Cerebellar nuclear complex (tissue), 1 donor: ENCODE measurements at places on chromosomes 7 and 10.

- DNase-seq = no peak
These were observed 118.1 kb upstream of the EGR2 start for GRCh38 chr10:62934258-62934657.

DNA sequence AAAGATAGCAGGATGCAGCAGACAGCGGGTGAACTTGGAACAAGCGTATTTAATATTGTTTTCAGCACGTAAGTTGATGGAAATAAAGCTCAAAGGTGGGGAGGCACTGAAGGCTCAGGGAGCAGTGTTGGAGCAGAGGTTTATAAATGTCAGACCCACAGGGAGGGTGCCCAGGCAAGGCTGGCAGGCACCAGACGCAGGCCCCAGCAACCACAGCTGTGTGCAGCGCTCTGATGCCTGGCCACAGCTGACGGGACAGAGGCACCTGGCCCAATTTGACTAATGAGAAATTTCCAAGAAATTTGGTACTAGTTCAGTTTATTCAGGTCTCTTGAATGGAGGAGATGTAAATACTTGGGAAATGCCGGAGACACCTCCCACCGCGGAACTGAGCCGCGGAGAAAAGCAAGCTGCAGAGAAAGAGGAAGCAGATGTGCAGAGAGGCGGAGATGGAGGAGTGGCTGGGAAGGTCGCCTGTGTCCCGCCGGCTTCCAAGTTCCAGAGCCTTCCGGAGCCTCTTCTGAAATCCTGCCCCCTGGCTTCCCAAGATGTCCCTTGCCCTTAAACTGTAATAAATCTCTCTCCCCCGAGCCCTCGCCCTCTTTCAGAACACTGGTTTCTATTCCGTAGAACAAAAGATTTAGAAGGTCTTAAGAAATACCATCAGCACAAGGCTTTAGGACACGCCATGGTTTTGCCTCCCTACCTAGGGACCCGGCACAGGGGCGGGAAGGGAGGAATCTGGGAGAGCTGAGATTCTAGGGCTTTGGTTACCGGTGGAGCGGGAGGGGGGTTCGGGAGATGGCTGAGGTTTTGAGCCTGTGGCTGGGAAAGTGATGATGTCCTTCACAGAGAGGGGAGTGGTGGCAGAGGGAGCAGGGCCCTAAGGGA is 38.4 kb upstream of the PLXNA4 start:
- no peak for DNase-seq

- no peak for DNase-seq
These were observed 127.0 kb upstream of the JCAD start for GRCh38 chr10:30186371-30186875.

GRCh38 chr7:44980393-44981034 is 1.7 kb upstream of the MYO1G start:
- DNase-seq = no peak

GRCh38 chr10:43502931-43503330 is 66.0 kb downstream of the ZNF487 start:
- DNase-seq = no peak

DNA sequence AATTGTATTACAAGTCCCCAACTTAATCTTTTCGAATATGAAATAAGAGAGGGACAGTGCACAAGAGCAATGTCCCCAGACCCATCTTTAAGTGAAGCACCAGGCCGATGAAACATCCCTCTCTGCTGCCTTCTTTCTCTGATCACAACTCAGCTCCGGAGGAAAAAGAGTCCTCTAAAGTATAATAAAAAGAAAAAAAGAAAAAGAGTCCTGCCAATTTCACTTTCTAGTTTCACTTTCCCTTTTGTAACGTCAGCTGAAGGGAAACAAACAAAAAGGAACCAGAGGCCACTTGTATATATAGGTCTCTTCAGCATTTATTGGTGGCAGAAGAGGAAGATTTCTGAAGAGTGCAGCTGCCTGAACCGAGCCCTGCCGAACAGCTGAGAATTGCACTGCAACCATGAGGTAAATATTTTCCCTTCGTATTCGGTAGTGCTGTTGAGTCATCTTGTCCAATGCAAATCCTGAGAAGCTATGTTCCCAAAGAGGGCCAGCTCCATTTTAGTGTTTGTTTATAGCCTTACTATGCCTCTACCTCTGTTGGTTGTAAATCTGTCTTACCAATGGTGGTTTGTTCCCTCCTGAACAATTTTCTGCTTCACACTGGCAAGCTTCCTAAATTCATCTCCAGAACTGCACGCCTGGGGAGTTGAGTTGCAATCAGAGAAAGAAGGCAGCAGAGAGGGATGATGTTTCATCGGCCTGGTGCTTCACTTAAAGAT is at the start of gene IFIT2:
Gene IFIT2 (plus strand): TSS at position 326 of the 725 bp plus-strand sequence. CDS start 78 bp downstream, at position 404.
- DNase-seq = no peak

- DNase-seq = no peak
These were observed 37.8 kb upstream of the ZNF365 start for GRCh38 chr10:62336404-62336803.

GRCh38 chr7:120807390-120807789 is 50.6 kb downstream of the TSPAN12 start:
- DNase-seq = no peak

GRCh38 chr10:76839276-76839675 is 798.3 kb downstream of the KCNMA1 start:
- DNase-seq = no peak

- DNase-seq = no peak
These were observed 3.1 kb downstream of the PLAU start for GRCh38 chr10:73914036-73914435.

GRCh38 chr7:22872096-22872807 is 49.6 kb upstream of the TOMM7 start:
- no peak for DNase-seq

- DNase-seq = no peak
These were observed 333.3 kb downstream of the CACNA2D1 start for GRCh38 chr7:82110146-82110840.

- DNase-seq = no peak
These were observed 172.1 kb downstream of the FRMD4A start for GRCh38 chr10:14158575-14158974.

DNA sequence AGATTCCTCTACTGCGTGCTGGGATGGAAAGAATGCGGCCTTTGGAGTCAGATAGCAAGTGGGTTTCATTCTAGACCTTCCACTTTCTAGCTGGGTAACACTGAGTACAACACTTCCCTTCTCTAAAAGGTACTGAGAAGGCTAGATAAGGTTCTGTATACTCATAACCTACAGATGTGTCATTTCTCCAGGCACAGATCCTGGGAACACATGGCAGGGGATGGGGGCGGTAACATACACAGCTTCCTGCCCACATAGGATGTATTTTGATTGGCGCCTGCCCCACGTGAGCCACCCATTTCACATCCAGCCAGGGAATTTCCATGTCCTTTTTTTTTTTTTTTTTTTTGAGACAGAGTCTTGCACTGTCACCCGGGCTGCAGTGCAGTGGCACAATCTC is 31.8 kb downstream of the KLRG2 start:
- no peak for DNase-seq

GRCh38 chr10:131559450-131559911 is 248.0 kb upstream of the TCERG1L start:
- DNase-seq = no peak

- DNase-seq = no peak
These were observed 124.5 kb downstream of the AOAH start for GRCh38 chr7:36599645-36600313.

DNA sequence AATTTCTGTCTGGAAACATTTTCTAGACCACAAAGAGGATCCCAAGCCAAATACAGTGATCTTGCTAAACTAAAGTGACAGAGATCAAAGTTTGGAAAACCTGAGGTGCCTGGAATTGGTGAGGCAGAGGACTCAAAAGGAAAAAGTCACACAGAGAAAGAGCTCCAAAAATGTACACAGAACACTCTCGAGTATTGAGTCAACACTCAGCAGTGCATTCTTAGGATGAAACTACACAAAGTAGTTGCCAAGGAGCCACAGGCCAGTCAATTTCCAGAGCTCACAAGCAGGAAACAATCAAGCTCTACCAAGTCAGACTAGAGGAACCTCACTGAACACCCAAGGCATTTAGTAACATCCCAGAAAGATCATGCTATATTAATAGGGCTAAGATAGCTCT is 61.3 kb downstream of the MICU1 start:
- DNase-seq = no peak

- DNase-seq = no peak
These were observed 210.9 kb upstream of the CHRM2 start for GRCh38 chr7:136657482-136657921.

GRCh38 chr7:114691605-114692004 is 230.3 kb upstream of the MDFIC start:
- DNase-seq = no peak

- DNase-seq = no peak
These were observed 78.6 kb upstream of the MPP7 start for GRCh38 chr10:28381466-28381865.

GRCh38 chr10:46264336-46264735 is 22.5 kb upstream of the ANTXRL start:
- DNase-seq = no peak

GRCh38 chr7:150980663-150981062 is 2.5 kb upstream of the KCNH2 start:
- no peak for DNase-seq

- no peak for DNase-seq
These were observed 206.6 kb downstream of the TNS3 start for GRCh38 chr7:47375121-47375938.

DNA sequence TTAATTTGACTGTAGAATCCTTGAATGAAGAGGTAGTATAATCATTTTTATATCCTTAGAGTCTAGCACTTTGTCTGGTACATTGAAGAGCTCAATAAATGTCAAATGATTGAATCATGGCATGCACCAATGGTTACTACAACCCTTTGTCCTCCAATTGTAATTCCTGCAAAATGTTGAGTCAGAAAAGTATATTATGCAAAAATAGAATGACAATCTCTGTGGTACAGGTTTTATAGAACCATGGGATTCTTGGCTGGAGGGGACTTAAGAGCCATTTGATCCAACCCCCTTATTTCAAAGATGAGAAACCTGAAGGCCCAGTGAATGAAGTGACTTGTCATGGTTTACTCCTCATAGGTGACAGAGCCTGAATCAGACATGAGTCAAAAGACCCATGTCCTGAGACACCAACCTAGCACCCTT is 30.9 kb upstream of the SMKR1 start:
- no peak for DNase-seq

- no peak for DNase-seq
These were observed 315.3 kb downstream of the SNX13 start for GRCh38 chr7:17625043-17625442.

GRCh38 chr7:131606346-131607290 is 50.2 kb upstream of the PODXL start:
- DNase-seq = no peak

DNA sequence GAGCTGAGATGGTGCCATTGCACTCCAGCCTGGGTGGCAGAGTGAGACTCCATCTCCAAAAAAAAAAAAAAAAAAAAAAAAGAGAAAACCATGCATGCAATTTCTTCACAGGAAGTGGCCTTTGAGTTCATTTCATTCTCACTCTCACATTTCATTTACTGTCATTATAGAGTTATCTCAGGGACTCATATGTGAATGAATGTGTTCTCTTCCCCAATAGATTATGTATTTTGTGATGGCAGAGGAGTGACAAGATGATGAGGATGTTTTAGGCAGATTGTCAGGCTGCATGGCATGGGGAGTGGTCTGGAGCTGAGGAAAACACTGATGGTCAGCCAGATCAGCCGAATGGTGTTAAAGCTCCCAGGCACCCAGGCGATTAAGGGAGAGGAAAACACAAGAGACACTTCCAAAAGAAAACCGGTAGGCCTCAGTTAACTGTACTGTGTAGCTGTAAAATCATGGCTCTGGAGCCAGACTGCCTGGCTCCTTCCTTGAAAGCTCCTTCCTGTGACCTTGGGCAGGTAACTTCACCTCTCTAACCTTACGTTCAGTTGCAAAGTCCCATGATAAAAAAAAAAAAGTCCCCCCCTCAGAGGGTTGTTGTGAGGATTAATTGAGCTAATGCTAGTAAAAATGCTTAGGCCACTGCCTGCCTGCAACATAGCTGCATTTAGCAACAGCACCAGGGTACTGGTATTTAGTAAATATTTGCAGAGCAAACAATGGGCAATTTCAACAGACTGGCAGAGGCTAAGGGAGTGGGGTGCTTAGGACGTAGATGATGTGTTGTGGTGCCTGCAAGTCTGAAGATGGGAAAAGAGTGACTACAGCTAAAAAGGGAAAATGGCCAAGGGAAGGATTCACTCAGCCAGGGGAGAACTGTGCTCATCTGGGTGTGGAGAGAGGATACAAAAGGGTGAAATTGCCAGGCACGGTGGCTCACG is 6.9 kb downstream of the FRAT2 start:
- no peak for DNase-seq

GRCh38 chr7:129161524-129162225 is 17.2 kb downstream of the TSPAN33 start:
- DNase-seq = no peak

DNA sequence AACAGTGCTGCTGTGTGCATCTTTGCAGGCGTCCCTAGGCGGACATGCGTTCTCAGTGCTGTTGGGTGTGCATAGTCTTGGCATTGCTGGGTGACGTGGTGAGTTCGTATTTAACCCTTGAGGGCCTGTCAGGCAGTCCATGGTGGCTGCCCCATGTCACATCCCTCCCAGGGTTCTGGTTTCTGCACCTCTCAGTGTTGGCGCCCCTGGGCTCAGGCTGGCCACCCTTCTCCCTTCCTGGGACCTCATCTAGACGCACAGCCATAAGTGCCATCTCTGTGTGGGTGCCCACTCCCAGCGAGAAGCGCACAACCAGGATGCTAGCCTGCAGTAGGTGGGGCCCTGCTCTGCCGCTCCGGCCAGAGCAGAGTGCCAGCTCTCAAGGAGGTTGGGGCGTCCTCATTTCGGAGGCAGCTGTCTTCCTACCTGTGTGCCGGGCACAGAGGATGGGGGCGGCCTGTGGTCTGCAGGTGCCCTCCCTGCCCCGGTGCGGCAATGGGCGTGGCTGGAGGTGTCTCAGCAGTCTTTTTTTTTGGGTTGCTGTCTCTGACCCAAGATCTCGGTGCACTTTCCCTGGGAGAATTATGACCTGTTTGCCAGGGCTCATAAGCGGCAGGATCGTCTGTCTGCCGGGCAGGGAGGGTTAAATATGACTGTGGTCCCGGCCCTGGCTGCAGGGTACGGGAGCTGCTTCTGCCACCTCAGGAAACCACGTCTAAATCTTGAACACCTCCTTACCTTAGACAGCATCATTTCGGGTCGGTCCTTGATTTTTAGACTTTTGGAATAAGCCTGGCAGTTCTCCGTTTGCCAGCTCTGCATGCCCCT is 6.5 kb downstream of the INPP5A start:
- DNase-seq = no peak

GRCh38 chr7:96306385-96307125 is 15.3 kb downstream of the SLC25A13 start:
- no peak for DNase-seq

GRCh38 chr7:127886248-127886647 is 145.0 kb downstream of the LRRC4 start:
- no peak for DNase-seq

DNA sequence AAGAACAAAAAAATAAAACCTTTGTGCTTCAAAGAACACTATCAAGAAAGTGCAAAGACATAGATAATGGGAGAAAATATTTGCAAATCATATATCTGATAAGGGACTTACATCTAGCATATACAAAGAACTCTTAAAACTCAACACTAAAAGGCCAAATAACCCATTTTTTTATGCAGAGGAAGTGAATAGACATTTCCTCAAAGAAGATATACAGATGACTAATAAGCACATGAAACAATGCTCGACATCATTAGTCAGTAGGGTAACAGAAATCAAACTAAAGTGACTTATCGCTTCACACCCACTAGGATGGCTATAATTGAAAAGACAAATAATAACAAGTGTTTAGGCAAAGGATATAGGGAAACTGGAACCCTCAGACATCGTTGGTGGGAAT is 78.0 kb downstream of the MALSU1 start:
- DNase-seq = no peak
